ENCODE measurements at places on chromosomes 2 and 18.

- peak; percentile 66 for DNase-seq
These were observed 1.4 kb downstream of the B3GNT2 start for GRCh38 chr2:62197011-62197924.

GRCh38 chr2:214103276-214104001 lies 307.4 kb upstream of the VWC2L start:
- DNase-seq, result no peak

GRCh38 chr2:205130111-205130829 lies 552.0 kb upstream of the NRP2 start:
- DNase-seq, result no peak

- DNase-seq, result no peak
These were observed 62.1 kb downstream of the PRKCE start for GRCh38 chr2:45713591-45713990.

DNA sequence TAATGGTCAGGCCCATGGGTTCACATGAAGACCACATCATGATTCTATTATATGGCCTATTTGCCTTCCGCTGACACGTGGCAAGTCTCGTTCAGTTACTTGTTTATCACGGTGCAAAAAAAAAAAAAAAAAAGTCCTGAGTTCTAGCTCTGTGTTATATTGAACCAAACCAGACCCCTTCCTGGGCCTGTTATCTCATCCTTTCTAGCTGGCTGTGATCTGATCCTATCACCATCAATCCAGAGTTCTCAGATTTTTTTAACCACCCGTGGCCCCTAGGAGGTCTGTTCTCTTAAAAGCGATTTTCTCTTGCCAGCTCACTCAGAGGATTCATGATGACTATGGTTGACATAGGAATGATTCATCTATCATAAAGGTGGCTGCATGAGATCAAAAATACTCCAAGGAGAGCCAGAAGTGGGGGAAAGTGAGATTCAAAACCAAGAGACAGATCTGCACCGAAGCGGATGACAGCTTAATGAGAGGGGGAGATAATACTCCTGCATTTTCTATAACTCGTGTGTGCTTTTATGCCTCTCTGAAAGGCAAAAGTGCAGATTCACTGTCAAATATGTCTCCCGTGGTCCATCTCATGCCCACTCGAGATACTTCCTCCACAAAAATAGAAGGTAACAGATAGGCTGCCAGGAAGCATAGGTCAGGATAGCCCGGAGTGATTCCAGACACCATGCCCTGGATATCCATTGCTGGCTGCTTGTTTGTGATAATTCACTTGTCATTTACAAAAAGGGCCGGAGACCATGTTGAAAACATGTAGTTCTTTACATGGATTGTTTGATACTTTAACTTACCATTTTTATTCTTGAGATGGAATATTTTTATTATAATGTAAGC lies 505.7 kb upstream of the KLHL29 start:
- DNase-seq, result no peak

- DNase-seq, result no peak
These were observed 91.1 kb downstream of the CABLES1 start for GRCh38 chr18:23226391-23226790.

- DNase-seq, result no peak
These were observed 131.3 kb upstream of the DAPL1 start for GRCh38 chr2:158663796-158664195.

DNA sequence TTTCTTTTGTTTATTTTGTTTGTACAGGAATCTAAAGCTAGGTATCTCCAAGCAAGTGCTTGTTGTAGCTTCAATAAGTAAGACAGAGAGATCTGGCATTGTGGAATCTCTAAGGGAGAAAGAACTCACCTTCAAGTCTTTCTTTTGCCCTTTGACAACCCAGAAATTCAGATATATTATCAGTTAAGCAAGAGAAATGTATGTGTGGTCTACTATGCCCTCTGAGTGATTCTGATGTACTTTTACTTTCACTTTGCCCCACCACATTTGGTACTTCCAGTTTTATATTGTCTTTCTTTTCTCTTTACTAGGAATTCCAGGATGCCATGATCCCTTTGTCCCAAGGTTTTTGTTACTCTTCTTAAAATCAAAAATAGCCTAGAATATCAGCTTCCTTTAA lies 259.6 kb upstream of the PIK3C3 start:
- DNase-seq, result no peak

DNA sequence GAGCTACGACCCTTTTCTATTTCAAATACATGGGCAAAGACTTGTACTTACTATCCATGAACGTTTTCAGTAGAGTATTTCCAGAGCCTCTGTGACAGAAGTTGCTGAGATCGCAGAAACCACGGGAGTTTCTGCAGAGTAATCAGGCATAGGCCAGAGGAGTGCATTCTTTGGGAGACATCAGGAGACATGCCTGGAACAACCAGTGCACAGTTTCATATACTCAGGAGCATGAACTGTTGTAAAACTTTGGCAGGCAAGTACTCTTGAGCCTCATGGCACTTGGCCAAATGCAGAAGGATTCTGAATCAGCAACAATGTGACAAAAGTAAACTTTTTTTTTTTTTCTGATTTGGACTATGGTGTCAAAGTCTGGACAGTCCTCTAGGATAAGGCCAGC lies 307.1 kb downstream of the GRB14 start:
- no peak for DNase-seq

DNA sequence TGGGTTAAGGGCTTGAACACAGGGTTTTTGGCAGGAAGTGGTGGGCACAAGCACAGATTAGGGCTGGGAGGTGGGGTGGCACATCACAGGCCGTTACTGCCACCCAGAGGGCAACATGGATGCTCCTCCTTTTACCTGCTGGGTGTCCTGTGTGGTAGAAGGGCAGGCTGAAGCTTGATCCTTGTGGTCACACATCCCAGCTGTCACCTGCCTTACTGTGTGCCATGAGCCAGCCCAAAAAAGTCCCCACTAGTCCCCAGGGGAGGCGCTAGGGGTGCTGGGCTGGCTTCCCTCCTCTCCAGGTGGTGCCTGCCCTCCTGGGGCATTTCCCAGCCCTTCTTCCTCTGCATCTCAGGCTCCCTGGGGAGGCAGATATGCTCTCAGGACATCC lies 50.5 kb upstream of the ALPP start:
- DNase-seq, result no peak

GRCh38 chr2:120887741-120888231 lies 152.1 kb downstream of the GLI2 start:
- no peak for DNase-seq
